Muscle of leg (tissue), 16 donors: ENCODE measurements at places on chromosomes 2 and 18.

- no peak for DNase-seq
Measured at GRCh38 chr2:63484901-63485300, 103.4 kb downstream of the WDPCP start.

GRCh38 chr2:25954199-25954752 is 28.0 kb downstream of the KIF3C start:
- no peak for DNase-seq

- DNase-seq, result peak; percentile 69
Measured at GRCh38 chr2:20421988-20422370, 24.9 kb upstream of the RHOB start.

- no peak for DNase-seq
Measured at GRCh38 chr2:30732876-30733275, 74.4 kb downstream of the CAPN13 start.

DNA sequence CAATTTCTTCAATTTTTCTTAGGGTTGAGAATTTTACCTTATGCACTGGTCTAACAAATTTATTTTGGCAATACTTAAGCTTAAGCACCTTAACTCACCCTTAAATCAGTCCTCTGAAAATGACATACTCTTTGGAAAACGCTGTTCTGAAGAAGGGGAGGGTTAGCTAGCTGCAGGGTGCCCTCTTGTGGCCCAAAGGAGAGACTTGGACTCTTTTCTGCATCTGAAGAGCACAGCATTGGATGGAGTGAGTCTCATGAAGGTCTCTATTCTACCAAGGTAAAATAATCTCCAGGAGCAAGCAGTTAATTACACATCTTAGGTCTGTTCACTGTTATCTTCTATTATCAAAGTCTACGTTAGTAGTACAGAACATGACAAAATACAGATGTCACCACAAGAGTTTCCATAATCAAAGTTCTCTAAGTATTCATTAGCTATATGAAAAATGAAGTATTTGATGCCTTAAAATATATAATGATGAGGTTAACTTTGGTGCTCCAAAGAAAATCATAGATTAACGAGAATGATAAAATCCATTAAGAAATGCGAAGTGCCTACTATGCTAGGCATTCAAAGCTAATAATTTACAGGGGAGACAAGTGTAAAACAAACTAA is 24.4 kb downstream of the PUM2 start:
- peak; percentile 59 for DNase-seq

DNA sequence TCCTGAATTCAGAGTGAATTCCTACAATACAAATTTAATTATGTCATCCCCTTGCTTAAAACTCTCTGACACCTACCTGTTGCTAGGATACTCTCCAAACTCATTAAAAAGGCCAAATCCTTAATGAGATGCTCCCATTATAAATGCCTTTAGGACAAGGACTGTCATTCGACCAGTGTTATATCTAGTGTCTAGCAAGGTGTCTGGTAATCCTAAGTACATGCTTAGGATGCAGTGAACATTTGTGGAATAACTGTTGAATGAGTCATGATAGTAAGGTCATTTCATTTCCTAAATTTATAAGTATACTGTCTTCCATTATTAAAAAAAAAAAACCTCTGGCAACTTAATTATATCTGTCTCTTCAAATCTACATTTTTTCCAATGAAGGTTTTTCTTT is 588.9 kb upstream of the NRXN1 start:
- no peak for DNase-seq

GRCh38 chr18:21820033-21820810 is 79.6 kb downstream of the MIB1 start:
- DNase-seq, result peak; percentile 39

GRCh38 chr2:163132850-163133249 is 294.3 kb upstream of the KCNH7 start:
- DNase-seq, result peak; percentile 5

DNA sequence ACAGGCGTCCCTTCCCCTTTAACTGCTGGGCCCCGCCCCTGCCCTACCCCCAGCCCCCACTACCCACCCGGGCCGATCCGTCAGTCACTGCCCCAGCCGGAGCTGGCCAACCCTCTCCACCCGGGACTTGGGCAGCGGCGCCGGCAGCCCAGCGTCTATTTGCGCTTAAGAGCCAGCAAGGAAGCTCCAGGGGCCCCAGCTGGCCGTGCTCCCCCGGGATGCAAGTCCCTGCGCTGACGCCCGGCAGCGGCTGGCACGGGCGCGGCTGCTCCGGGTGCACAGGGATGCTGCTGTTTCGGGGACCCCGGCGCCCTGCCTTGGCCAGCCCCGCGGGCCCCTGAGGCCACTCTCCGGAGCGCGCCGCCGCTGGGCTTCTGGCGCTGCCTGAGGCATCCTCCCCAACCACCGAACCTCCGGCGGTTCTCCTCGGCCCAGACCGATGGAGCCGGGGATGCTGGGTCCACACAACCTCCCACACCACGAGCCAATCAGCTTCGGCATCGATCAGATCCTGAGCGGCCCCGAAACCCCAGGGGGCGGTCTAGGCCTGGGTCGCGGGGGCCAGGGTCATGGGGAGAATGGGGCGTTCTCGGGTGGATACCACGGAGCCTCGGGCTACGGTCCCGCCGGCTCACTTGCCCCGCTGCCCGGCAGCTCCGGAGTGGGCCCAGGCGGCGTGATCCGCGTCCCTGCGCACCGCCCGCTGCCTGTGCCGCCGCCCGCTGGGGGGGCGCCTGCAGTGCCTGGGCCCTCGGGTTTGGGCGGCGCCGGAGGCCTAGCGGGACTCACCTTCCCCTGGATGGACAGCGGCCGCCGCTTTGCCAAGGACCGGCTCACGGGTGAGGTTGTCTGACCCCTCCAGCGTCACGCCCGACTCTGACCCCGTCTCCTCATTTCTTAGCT is at the start of gene TLX2:
TLX2 (plus strand) TSS at position 83 of the 903 bp plus-strand sequence; CDS start at position 440, 357 bp downstream.
- no peak for DNase-seq

GRCh38 chr2:215320679-215321078 is 8.8 kb downstream of the ATIC start:
- no peak for DNase-seq

- DNase-seq, result no peak
Measured at GRCh38 chr2:237725661-237726060, 72.9 kb upstream of the RBM44 start.

GRCh38 chr18:32200766-32201165 is 10.9 kb downstream of the MEP1B start:
- DNase-seq, result peak; percentile 33

DNA sequence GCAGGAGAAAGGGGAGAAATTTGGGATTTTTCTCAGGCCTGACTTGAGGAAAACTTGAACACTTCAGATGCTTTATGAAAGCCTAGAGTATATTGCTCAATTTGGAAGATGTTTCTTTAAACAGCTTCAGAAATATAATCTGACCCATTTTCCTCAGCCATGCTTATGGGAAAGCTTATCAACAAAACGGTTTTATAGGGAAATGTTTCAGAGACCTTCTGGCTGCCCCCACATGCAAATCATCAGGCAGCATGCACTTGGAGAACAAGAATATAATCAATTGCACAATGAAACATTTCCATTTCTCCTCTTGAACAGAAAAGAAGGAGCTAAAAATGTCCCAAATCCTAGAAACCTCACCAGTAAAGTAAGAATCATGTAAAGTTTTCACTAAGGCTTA is 411.2 kb upstream of the ETAA1 start:
- DNase-seq, result peak; percentile 15

DNA sequence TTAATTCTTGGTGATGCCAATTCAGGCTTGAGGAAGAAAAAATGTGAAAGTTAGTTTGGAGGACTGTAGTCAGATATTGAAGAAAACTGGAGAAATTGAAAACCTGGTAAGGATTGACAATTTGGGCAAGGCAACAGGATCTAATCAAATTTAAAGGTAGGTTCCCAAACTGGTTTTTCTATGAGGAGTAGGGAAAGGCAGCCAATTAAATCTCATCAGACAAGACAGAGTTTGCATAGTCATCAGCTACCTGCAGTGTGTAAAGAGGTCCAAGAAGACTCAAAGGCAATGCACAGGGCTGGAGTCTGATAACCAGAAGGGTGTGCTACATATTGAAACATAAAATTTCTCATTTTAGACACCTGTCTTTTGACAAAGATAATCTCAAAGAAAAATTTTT is 16.0 kb upstream of the CAB39 start:
- no peak for DNase-seq

- no peak for DNase-seq
Measured at GRCh38 chr2:168116448-168116847, 130.9 kb downstream of the STK39 start.

- no peak for DNase-seq
Measured at GRCh38 chr18:35138773-35139172, 97.6 kb downstream of the MAPRE2 start.

DNA sequence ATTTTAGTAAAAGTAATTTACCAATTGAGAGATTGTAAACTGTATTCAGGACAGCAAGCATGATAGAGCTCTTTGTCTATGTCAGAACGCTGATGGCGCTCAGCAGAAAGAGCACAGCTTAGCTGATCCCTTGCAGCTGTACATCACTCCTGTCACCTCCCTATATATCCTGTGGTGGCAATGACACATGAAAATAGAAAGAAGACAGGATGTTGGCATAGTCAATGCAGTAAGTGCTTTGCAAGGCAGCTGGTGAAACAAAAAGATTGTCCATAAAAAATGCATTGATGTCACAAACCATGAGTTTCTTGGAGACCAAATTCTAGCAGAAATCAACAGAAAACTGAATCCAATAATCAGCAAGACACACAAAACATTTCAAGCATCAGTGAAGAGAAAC is 221.5 kb downstream of the RIT2 start:
- DNase-seq, result no peak

GRCh38 chr2:144645083-144645778 is 125.3 kb upstream of the ZEB2 start:
- peak; percentile 68 for DNase-seq

DNA sequence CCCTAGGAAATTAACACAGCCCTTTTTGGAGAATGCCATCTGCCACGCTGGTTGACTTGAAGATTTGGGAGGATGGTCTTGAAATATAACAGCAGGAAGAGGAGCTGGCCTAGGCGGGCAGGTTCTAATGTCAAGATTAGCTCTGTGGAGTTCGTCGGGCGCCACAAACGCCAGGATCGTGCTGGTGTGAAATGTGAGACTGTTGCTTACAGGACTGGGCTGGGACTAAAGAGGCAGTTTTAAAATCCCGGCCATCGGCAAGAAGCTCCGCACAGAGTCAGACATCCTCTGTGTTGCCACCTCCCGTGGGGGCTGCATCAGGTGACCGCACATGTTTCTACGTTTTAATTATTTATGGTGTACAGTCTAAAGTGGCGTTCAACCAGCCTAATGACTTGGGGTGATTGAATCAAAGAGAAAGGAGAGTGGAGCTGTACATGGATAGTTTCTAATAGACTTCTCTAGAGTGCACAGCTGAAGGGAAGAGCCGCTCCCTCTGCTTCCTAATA is 99.4 kb upstream of the BCL11A start:
- peak; percentile 21 for DNase-seq

GRCh38 chr2:18445433-18446320 is 114.8 kb downstream of the RDH14 start:
- no peak for DNase-seq

- DNase-seq, result peak; percentile 46
Measured at GRCh38 chr2:3536682-3537632, 17.6 kb upstream of the ADI1 start.
